ENCODE measurements at places on chromosomes 1 and 21. TPM values are rescaled to one million over a fixed set of nuclear protein-coding genes. Genes with fewer than 3 reads are reported as not detected.

Gene AQP10
- polyA plus RNA-seq, result not detected

Gene LORICRIN
- not detected for polyA plus RNA-seq

Gene CTPS1
- polyA plus RNA-seq, result 101 TPM

Gene PDC
- not detected for polyA plus RNA-seq

Gene HAO2
- polyA plus RNA-seq, result not detected

Gene NHLH1
- 0.56 TPM for polyA plus RNA-seq

Measured in GM12878 (cell line).